ENCODE measurements at places on chromosomes 16 and 17. TPM values are rescaled to one million over a fixed set of nuclear protein-coding genes. Genes with fewer than 3 reads are reported as not detected.

ACSM2A gene
- total RNA-seq: not detected

CCL5 gene
- 15.9 TPM for total RNA-seq

B9D1 gene
- total RNA-seq: 19.1 TPM

NRN1L gene
- 1.1 TPM for total RNA-seq

ZPBP2 gene
- total RNA-seq: not detected

DNA sequence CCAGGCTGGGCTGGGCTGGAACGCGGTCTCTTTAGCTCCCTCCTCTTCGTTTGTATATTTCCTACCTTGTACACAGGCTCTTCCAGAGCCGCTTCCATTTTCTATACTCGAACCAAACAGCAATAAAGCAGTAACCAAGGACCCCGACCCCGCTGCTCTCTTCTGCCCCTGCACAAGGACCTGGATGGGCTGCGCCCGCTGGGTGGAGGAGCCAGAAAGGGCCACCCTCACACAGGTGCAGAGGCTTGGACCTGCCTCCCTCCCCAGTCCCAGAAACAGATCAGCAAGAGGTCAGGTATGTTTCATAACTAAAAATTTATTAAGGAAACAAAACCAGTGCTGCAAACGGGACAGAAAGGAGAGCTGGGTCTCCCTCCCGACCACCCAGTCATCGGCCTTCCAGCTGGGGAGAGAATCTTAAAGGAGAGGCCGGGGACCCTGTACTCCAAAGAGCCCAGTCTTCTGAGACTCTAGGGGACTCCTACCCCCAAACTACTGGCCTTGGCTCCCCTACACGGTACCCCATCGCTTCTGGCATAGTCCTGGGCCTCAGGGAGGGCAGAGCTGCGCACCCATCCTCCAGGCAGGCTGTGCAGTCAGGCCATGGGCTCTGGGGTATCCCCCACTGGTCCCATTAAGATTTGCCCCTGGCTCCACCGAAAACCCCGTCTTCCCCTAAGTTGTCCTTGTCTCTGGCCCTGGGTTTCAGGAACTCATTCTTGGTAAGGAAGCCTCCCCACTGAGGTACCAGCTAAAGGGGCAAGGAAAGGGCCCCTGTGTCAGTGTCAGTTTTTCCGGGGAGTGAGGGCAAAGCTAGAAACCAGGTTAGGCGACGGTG is 4.9 kb downstream of the HIC1 start:
- no peaks in the 10 kb centered on the region for H3K27me3 ChIP-seq
- H3K27ac ChIP-seq: no peak overlapping the region
- no peaks in the 10 kb centered on the region for H3K4me1 ChIP-seq

GRCh38 chr16:66563574-66564334 is 2.5 kb upstream of the CMTM1 start:
- no peak overlapping the region for H3K4me3 ChIP-seq
- DNase-seq: no peak
- H3K36me3 ChIP-seq: peaks cover 7% of the 10 kb centered on the region
- no peaks in the 10 kb centered on the region for H3K27me3 ChIP-seq
- no peak overlapping the region for H3K27ac ChIP-seq

- H3K4me3 ChIP-seq: no peak overlapping the region
- DNase-seq: no peak
- H3K27me3 ChIP-seq: peaks cover 7% of the 10 kb centered on the region
- H3K27ac ChIP-seq: no peak overlapping the region
Measured at GRCh38 chr16:7336742-7337141, 4.1 kb downstream of the RBFOX1 start.

- H3K36me3 ChIP-seq: peaks cover 4% of the 10 kb centered on the region
- no peak for DNase-seq
- no peak overlapping the region for H3K4me3 ChIP-seq
- no peaks in the 10 kb centered on the region for H3K27me3 ChIP-seq
- H3K27ac ChIP-seq: no peak overlapping the region
- no peaks in the 10 kb centered on the region for H3K4me1 ChIP-seq
Measured at GRCh38 chr17:47981462-47981861, 10.5 kb downstream of the CDK5RAP3 start.

DNA sequence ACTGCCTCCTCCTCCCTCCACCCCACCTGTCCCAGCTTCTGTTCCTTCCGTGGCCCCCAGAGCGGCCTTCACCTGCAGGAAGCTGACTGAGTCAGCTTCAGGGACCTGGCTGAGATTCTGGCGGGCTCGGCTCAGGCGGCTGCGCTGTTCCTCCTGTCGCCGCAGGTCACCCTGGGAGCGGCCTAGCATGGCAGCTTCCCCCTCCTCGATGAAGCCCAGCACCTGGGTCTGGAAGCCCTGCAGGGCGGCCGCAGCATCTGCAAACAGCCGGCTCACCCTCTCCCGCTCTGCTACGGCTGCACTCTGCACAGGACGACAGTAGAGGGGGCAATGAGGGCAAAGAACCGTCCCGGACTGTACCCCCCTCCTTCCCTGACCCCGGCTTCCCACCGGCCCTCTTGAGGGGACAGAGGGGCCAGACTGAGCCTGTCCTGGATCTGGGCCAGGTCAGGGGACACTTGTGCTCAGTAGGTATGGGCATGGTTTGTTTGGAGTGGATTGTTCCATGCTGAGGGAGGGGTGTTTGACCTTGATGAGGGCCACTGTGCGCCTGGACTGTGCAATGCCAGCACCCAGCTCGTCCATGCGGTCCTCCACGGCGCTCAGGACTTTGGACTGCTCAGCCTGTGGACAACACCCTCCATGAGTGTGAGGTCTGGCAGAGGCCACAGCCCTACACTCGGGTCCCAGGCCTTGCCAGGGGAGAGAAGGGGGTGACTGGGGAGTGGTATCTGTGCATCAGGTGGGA is 2.0 kb downstream of the TRIM47 start:
- peak overlapping the region; percentile 88 for H3K27ac ChIP-seq
- no peaks in the 10 kb centered on the region for H3K36me3 ChIP-seq

- no peaks in the 10 kb centered on the region for H3K27me3 ChIP-seq
- H3K27ac ChIP-seq: no peak overlapping the region
- no peak overlapping the region for H3K4me3 ChIP-seq
- H3K36me3 ChIP-seq: peaks cover 8% of the 10 kb centered on the region
- no peaks in the 10 kb centered on the region for H3K4me1 ChIP-seq
Measured at GRCh38 chr16:19625039-19625438, 69.5 kb downstream of the VPS35L start.

- no peaks in the 10 kb centered on the region for H3K27me3 ChIP-seq
- H3K27ac ChIP-seq: no peak overlapping the region
- peak; percentile 81 for DNase-seq
- H3K4me1 ChIP-seq: no peaks in the 10 kb centered on the region
- H3K36me3 ChIP-seq: peaks cover 33% of the 10 kb centered on the region
- H3K4me3 ChIP-seq: no peak overlapping the region
Measured at GRCh38 chr17:16013943-16014407, 14.4 kb downstream of the TTC19 start.

DNA sequence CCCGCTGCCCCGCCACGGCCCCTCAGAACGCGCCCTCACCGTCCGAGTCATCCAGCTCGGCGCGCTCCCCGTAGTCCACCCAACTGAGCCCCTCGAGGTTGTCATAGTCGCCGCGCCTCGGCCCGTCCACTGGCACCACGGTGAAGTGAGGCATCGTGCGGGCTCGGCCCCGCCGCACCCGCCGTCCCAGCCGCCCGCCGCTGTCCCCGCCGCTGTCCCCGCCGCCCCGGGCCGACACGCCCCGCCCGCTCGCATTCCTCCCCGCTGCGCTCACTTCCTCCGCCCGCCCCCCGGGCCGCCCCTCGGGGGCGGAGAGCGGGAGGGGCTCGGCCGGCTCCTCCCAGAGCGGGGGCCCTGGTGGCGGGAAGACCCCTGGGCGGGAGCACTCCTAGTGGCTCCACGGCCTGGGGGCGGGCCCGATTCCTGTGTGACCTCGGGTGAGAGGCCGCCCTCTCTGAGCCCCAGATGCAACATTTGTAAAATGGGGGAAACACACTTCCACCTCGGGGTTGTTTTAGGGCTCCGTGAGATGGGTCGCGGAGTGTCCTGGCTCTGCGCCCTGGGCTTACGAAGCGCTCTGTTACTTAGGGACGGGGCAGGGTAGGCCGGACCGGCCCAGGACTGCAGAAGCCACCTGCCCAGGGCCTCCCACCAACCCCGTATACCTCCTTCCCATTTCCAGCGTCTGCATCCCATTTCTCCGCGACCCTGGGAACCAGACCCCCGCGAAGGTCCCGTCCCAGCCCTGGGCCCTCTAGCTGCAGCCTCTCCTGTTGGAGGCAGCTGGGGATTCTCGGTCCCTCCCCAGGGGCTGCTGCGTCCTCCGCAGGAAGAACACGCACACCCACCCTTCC is at the start of gene SLC12A4:
TSS of gene SLC12A4 (minus strand) at position 238 of the 854 bp plus-strand sequence. CDS start at position 154, 84 bp downstream.
- no peaks in the 10 kb centered on the region for H3K27me3 ChIP-seq
- H3K4me1 ChIP-seq: peaks cover 15% of the 10 kb centered on the region
- H3K36me3 ChIP-seq: no peaks in the 10 kb centered on the region
- H3K27ac ChIP-seq: peak within 1 kb of the TSS; percentile 88
- DNase-seq: no peak
- H3K4me3 ChIP-seq: peak within 1 kb of the TSS; percentile 69

DNA sequence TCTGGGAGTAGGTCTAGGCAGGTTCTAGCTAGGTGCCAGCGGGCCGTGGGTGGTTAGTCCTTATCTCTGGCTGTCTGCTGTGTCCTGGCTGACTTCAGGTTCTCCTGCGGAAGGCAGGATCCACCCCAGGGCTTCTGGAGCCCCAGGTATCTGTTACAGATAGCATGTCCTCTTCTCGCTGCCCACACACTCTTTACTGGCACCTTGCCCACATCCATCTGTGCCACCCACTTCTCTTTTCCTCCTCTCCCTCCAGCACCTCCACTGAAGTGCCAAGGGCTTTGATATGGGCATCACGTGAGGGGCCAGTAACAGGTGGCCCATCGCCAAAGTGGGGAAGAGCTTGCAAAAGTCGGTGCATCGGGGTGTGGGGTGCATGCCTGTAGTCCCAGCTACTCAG is 4.6 kb upstream of the MPP2 start:
- no peak overlapping the region for H3K4me3 ChIP-seq
- DNase-seq: no peak
- H3K36me3 ChIP-seq: no peaks in the 10 kb centered on the region
- peaks cover 7% of the 10 kb centered on the region for H3K4me1 ChIP-seq
- no peak overlapping the region for H3K27ac ChIP-seq
- peaks cover 3% of the 10 kb centered on the region for H3K27me3 ChIP-seq

GRCh38 chr16:89444728-89445127 is 45.6 kb downstream of the ANKRD11 start:
- H3K27ac ChIP-seq: no peak overlapping the region
- no peaks in the 10 kb centered on the region for H3K27me3 ChIP-seq
- H3K4me3 ChIP-seq: no peak overlapping the region
- DNase-seq: no peak

DNA sequence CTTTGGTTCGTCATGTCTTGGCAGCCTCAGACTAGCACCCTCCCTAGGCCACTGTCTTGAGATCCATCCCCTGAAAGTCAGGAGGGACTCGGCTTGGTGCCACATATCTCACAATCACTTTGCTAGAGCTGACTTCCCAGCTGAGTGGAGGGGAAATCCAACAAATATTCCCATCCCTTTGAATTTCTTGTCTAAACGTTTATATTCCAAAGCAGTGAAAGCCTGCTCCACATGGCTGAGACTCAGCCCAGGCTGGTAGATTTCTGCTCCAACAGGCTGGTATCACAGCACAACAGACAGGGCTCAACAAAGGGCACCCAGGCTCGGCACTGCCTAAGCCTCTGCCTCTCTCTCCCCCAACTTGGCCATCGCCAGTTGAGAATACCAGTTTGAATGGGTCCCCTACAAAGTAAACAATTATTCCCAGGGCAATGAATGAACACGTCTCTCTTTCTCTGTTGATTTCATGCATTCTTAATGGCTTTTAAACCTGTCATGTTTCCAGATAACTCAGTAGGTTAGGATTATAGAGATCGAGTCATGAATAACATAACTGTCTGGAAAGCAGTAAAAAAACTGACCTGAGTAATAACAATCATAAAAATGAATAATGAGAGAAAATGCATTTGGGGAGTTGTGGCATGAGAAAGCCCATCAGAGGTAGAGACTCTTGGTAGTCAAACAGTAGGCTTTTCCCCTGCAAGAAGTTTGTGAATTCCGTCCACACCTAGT is 1.0 kb downstream of the KRT13 start:
- H3K4me3 ChIP-seq: no peak overlapping the region
- H3K4me1 ChIP-seq: peaks cover 18% of the 10 kb centered on the region
- H3K27ac ChIP-seq: peak overlapping the region; percentile 62
- no peaks in the 10 kb centered on the region for H3K27me3 ChIP-seq
- H3K36me3 ChIP-seq: no peaks in the 10 kb centered on the region

DNA sequence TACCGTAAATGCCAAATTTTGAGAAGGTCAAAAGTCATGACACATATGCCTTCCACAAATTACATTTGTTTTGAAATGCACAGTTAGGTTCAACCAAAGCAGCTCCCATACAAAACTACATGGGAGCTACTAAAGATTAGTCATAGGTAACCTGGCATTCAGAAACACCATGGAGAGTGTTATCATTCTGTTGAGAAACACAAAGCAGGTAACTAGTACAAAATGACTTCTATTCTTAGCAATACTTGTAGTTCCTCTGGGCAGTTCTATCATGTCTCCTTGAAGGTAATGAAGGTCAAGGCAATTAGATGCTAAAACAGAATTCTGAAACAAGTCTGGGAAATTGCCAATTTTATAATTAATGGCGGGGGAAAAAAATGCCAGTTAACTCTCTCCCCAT is 39.4 kb downstream of the KCNJ16 start:
- no peaks in the 10 kb centered on the region for H3K27me3 ChIP-seq
- H3K36me3 ChIP-seq: no peaks in the 10 kb centered on the region
- H3K4me3 ChIP-seq: no peak overlapping the region
- H3K27ac ChIP-seq: no peak overlapping the region

GRCh38 chr16:24980077-24980793 is 34.9 kb downstream of the ARHGAP17 start:
- H3K27me3 ChIP-seq: no peaks in the 10 kb centered on the region
- H3K4me1 ChIP-seq: peaks cover 55% of the 10 kb centered on the region
- DNase-seq: no peak
- H3K36me3 ChIP-seq: no peaks in the 10 kb centered on the region
- no peak overlapping the region for H3K4me3 ChIP-seq
- peak overlapping the region; percentile 65 for H3K27ac ChIP-seq

DNA sequence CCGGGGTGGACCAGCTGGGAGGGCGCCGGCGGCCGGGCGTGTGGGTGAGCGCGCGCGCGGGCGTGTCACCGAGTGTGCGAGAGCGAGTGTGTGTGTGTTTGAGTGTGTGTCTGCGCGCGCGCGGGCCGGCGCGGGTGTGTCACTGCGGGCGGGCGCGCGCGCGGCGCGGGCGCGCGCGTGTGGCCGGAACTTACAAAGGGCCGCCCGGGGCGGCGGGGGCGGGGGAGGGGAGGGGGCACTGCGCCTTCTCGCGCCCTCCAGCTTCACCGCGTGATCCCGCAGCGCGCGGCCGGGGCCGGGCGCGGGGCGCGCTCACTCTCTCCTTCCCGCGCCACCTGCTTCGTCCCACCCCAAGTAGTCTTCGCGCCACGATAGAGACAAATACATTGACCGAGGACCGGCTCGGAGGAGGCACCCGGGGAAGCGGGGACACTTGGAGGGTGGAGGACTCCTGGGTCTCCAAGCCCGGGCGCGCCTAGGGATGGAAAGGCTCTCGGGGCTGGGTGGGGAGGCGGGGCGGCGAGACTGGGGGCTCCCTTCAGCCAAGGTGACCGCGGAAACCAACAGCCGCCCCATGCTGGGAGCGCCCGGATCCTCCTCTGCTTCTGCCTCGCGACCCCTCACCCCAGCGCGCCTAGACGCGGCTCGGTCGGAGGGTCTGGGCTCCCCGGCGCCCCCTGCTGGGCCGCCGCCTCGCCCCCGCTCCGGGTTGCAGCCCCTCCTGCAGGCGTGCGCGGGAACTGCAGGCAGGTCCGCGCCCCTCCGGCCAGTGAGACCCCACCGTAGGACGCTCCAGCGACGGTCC is at the start of gene SRCIN1:
TSS of gene SRCIN1 (minus strand) at position 112 of the 805 bp plus-strand sequence. CDS start 247 bp downstream, outside the sequence.
- H3K4me1 ChIP-seq: peaks cover 14% of the 10 kb centered on the region
- no peak for DNase-seq
- H3K27me3 ChIP-seq: no peaks in the 10 kb centered on the region
- peak within 1 kb of the TSS; percentile 49 for H3K4me3 ChIP-seq

Data from Panc1 (cell line).